ENCODE measurements at places on chromosomes 5 and 9.

GRCh38 chr5:57488215-57488955 lies 5.8 kb upstream of the ACTBL2 start:
- DNase-seq, result no peak

- DNase-seq, result no peak
These were observed 8.0 kb downstream of the PLIN2 start for GRCh38 chr9:19119246-19119645.

GRCh38 chr5:168290902-168291341 lies 523 bp upstream of the WWC1 start:
- no peak for DNase-seq

- no peak for DNase-seq
These were observed 206.0 kb upstream of the PRR16 start for GRCh38 chr5:120258123-120258522.

DNA sequence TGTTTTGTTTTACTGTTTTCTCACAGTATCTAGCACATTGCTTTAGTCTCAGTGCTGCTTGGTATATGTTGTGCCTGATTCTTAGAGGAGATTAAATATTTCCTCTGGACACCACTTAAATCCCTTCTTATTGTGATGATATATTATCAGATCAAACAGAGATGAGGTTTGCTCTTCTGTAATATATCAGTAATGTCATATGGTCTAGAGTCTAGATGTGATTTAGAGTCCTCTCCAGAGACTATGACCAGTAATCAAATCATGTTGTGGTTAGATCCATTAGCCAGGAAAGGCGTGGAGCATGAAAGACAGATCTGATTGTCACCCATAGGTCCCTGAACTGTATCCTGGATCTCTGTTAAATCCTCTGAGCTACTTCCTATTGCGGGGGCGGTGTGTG lies 24.4 kb downstream of the CAMK4 start:
- no peak for DNase-seq

DNA sequence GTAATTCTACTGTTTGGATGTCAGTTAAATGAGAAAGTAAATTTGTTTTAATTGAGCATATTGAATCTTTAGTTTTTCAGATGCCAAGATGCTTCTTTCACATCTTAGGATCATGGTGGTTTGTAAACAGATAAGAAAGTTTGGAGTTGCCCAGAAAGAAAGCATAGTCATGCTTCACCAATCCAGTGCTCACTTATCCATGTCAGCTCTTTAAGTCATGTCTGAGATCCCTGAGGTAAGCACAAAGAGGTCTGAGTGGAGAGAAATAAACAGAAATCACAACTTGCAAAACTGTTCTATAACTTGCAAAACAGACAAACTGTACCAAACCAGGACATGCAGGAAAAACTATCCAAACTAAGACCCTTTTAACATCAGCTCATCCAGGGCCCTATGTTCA lies 87.7 kb downstream of the OSTF1 start:
- DNase-seq, result no peak

GRCh38 chr5:173963182-173963838 lies 25.7 kb upstream of the C5orf47 start:
- no peak for DNase-seq

GRCh38 chr5:110996742-110997141 lies 74.8 kb upstream of the TSLP start:
- no peak for DNase-seq

DNA sequence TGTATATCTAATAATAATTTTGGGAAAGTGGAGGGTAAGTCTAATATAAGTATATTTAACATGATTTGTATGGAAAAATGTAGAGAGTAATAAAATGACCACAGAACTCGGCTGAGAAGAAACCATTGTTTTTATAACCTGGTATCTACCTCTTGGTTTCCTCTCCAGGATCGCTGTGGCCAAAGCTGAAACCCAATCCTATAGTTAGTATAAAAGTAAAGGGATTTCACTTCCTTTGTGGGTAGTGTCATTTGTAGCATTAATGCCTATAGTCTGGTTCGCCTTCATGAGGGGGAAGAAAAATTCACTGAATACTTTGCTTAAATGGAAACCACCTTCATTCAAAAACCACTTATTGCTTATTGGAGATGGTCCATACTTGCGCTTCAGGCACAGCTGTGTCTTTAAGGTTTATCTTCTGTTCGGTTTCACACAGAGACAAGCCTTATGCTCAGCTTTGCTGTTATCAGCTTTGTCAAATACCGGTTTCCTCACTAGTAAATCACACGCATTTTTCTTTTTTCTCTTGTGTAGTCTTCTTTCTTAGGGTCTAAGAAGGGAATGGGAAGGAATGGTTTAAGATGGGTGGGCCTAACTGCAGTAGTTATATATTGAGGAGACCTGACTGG lies 12.1 kb downstream of the PIK3R1 start:
- no peak for DNase-seq

GRCh38 chr5:135441350-135441831 lies 5.8 kb downstream of the DCANP1 start:
- DNase-seq, result no peak

GRCh38 chr9:132901858-132902831 lies 23.4 kb downstream of the SPACA9 start:
- DNase-seq, result peak; percentile 55

DNA sequence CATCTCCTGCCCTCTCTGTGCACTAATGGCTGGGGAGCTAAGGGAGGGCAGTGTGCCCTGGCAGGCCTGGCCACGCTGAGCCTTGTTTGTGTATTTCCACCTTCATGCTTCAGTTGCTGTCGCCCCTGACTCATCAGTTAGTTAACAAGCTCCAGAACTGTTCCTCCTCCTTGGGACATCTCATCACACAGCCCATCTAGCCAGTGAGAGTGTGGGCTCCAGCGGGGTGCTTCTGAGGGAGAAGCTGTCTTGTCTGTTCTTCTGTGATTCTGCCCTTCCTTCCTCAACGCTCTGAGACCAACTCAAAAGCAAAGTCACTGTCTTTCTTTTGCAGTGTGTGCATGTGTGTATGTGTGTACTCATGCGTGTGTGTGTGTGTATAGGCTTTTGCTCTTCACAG lies 58.3 kb upstream of the CPEB4 start:
- DNase-seq, result no peak

DNA sequence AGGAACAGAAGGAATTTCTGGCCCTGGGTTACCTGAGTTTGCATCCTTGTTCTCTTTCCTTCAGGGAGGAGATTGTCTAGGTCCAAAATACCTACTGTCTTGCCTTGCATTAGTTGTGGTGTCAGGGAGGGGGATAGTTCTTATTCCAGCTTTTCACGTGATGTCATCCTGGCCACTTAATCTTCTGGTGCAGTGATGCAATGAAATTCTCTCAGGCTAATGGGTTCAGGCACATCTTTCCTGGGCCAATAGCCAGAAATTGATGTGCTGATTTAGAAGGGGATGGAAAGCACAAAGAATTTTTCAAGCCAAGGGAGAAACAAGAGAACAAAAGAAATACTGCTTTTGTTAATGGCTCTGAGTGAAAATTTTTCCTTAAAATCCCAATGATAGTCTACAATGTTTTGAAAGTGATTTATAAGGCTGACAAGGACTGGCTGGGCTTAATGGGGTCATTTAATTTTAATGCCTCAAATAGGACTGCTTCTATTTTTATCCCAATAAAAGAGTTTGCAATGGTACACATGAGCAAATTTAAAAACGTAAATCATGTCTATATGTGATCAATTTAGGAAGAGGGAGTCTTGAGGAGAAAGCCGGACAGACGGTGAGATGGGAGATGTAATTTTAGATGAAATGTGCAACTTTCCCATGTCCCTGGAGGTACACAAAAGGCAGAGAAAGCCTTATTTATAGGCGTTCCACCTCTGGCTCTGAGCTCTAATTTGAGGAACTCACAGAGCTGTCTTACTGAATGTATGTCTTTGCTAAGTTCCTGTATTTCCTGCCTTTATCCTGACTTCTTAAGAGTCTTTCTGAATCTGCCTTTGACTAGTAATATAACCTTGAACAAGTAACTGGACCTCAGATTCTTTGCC lies 89.3 kb upstream of the SV2C start:
- DNase-seq, result no peak

DNA sequence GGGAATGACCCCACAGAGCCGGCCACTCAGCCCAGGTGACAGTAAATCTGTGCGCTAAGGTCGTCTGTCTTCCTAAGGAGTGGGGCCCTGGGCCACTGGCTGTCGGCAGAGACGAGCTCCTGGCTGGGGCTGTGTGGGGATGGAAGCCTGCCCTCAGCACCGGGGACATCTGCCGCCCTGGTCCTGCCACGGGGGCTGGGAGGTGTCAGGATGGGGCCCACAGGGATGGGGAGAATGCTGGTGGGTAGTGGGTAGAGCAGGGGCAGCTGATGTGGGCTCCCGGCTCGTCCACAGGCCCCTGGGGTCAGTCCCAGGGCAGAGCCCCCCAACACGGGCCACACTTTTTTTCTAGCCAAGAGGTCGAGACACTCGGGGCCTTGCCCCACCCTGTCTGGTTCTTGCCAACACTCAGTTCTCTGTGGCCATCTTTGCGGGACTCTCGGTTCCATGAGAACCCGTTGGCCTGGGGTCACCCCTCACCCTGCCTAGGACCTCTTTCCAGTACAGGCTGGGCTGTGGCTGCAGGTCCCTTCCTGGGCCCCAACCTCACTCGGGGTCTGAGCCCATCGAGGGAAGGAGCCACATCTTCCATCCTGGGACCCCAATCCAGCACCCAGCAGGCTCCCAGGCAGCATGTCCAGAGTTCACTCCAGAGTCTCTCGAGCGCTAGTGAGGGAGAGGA lies 45.0 kb downstream of the DBH start:
- DNase-seq, result no peak

DNA sequence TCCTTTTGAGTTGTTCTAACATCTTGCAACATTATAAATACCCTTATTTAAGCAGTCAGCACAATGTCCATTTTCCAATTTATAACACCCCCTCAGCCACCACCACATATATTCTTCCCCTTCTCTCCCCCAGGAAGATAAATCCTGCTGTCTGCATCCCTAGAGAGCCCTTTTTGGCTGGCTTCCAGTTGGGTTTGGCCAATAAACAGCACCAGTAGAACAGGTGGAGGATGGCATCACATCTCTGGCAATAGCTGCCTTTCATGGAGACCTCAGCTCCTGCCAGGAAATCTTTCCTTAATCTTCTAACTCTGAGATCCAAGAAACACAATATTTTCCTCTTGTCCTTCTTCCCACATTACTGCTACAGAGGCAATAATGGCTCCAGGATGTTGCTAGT lies 53.7 kb downstream of the TRIM36 start:
- DNase-seq, result no peak
